ENCODE measurements at places on chromosomes 4 and X.

- DNase-seq = peak; percentile 12
Measured at GRCh38 chrX:105375816-105376215, 155.3 kb upstream of the TEX13A start.

GRCh38 chr4:181147416-181147951 is 1095.7 kb upstream of the TENM3 start:
- DNase-seq = no peak

GRCh38 chr4:31290836-31291235 is 570.7 kb downstream of the PCDH7 start:
- DNase-seq = no peak

DNA sequence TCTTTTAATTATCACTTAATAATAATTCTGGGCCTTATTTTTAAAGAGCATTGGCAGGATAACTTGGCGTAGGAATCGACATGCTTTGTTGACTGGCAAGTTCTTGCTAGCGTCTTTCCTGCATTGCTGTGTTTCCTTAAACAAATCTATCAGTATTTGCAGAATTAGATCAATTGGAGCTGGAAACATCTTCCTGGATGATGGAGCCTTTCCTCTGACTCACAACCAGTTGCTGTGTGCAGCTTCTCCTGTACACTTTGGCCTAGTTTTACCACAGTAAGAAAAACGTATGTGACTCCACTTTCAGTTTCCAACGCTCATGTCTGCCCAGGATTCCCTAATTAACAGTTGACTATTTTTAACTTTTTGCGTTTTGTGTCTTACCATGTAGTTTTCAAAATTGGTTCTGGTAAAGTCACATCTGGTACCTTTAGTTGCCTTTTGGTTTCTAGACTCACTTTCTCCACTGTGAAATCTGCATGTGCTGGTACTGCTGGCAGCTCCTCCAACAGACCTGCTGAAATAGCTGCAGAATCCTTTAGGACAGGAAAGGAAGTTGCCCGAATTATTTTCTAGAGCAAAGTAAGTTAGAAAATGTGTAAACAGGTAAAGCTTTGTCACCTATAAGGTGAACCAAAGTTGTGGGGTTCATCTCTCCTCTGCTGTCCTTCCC is 553.2 kb upstream of the FAT1 start:
- DNase-seq = no peak

DNA sequence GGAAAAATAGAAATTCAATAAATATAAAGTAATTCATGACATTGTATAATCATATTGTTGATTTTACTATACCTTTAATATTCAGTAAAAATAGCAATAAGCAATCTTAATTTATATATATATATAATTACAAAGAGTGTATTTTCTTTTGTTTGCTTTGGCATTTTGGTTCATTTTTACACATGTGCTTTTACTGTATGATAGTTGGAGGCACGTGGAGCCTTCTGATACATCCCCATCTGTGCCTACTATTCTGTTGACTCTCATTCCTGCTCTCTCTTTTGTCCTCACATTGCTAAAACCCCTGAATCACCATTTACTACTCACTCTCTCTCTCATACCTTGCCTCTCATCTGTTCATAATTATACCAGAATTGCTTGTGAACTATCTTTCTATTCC is 106.4 kb upstream of the NDST4 start:
- no peak for DNase-seq

- DNase-seq = peak; percentile 72
Measured at GRCh38 chr4:15344041-15344440, 83.8 kb upstream of the C1QTNF7 start.

GRCh38 chr4:102826105-102826889 is 1.1 kb downstream of the UBE2D3 start:
- DNase-seq = no peak

GRCh38 chr4:119106036-119107000 is 29.3 kb upstream of the MYOZ2 start:
- DNase-seq = no peak

DNA sequence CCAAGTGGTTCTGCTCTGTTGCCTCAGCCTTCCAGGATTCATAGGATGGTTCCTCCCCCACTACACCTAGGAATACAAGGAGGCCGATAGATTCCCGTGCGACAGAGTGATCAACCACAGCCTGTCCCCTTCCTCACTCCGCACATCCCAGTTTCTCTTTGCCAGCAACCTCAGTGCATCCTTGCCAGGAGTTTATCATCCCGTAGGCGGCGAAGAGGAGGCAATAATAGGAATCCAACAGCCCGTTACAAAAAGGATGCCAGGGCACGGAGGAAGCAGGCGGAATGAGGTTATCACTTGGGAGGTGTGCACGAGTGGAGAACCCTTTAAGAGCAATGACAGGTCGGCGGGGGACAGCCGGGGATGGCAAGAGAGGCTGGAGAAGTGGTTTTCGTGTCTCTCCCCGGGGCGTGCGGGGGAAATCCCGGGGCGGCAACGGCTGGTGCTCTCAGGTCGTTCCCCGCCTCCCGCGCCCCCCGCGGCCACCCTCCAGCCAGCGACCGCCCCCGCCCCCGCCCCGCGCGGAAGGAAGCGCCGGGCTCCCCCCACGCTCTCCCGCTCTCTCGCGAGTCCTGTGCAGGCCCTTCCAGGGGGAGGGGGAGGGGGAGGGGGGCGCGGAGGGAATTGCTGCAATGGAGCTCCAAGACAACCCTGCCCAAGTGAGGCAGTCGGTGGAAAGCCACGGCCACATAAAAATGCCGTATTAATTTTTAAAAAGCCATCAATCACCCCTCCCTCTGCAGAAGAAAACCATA is 1.6 kb downstream of the PPP3CA start:
- peak; percentile 65 for DNase-seq

DNA sequence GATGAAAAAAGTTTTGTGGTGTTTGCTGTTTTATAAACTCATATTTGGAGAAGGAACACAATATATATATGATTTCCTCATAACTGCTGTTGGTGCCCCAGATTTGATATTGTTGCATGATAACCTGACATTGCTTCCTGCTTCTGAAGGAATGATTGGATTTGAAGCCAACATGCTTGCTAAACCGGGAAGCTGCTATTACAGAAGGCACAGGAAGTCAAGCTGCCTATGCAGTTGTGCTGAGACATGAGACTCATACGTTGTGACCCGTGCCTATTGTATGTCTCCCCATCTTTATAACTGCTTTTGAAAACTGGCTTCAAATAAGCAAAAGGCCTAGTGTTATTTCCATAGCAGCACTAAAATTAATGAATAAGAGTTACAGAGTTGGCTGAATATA is 32.9 kb downstream of the GAB1 start:
- DNase-seq = no peak

GRCh38 chrX:33207056-33207455 is 4.3 kb downstream of the DMD start:
- no peak for DNase-seq

- DNase-seq = no peak
Measured at GRCh38 chr4:6427439-6428090, 44.8 kb downstream of the PPP2R2C start.

- no peak for DNase-seq
Measured at GRCh38 chr4:64807821-64808220, 398.6 kb upstream of the TECRL start.

- DNase-seq = peak; percentile 1
Measured at GRCh38 chr4:47386561-47387235, 76.8 kb downstream of the COMMD8 start.

GRCh38 chr4:10577508-10578426 is 106.8 kb downstream of the CLNK start:
- no peak for DNase-seq

DNA sequence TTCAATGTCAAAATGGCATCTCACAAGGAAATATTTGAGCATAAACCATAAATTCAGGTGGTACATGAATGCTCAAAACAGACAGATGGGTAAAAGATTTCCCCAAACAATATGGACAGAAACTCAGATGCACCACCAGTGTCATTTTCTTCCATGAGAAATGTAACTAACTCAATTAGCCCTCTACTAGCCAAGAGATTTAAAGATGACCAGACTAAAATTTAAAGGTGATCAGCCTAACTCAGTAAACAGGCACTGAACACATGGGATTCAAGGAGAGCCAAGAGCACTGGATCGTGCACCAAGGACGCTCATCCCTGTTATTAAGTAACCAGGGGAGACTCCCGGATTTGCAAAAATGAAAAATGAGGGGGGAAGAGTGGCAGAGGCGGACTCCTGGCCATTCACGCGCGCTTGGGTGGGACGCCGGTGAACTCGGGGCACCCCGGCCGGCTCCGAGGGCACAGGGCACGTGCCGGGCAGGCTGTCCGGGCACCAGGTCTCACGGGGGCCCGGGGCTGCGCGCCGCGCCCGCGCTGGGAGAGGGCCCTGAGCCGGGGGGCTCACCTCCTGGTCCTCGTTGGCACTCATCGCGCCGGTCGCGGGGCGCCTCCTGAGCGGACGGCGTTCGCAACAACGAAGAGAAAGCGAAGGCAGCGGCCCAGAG is 490 bp downstream of the RWDD4 start:
- DNase-seq = no peak

DNA sequence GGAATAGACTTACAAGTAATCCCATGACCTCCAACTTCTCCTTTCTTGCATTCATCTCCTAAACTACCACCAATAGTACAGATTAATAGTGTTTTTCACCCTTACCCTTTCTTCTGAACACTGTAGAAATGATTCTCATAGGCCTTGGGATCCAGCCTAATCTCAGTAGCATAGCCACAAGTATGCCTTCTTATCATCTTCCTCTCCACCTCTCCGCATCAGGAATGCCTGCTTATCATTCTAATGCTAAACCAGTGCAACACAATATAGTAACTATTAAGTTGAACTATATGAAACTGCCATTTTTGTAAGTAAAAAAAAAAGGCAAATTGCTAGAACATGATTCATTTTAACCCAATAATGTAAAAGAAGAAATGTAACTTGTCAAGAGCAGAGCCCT is 79.5 kb upstream of the IL2 start:
- no peak for DNase-seq

- no peak for DNase-seq
Measured at GRCh38 chr4:155954118-155954685, 536 bp upstream of the CTSO start.

DNA sequence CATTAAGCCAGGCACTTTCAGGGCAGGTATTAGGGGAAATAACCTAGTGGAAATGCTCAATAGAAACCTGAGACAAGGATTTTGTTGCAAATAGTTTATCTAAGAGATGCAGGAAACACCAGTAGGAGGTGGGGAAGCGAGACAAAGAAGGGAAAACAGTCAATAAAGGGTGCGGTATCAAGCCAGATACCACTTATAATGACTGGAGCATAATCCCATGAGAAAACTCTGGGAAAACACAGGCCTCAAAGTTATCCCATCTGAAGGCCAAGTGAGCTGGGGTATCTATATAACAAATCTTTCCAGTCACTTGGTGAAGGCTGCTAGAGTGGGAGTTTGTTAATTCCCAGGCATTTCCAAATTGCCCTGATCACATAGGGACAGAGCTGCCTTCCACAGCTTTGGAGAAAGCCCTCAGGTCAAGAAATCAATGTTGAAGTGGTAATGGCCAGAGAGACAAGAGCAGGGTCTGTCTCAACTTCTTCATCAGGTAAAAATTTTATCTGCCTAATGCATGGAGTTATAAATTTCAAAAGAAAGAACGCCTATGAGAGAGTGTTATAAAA is 9.8 kb upstream of the HMGB2 start:
- no peak for DNase-seq

- no peak for DNase-seq
Measured at GRCh38 chrX:77118686-77119085, 328.5 kb upstream of the FGF16 start.

DNA sequence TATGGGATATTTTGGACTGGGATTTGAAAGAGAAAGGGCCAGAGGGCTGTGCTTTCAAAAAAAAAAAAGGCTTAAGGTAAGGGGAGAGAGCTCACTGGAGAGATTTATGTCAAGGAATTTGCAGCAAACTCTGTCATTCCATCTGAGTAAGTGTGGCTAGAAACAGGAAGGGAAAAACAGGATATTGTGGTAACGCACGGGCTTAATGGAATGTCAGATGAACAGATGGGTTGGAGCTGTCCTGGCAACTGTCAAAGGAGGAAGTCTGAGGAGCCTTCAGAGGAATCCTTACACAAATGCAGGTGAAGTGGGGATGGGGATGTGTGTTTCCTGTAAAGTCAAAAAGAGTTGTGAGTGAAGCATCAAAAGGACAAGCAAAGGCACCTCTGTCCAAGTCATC is 15.1 kb upstream of the NKX3-2 start:
- peak; percentile 84 for DNase-seq

DNA sequence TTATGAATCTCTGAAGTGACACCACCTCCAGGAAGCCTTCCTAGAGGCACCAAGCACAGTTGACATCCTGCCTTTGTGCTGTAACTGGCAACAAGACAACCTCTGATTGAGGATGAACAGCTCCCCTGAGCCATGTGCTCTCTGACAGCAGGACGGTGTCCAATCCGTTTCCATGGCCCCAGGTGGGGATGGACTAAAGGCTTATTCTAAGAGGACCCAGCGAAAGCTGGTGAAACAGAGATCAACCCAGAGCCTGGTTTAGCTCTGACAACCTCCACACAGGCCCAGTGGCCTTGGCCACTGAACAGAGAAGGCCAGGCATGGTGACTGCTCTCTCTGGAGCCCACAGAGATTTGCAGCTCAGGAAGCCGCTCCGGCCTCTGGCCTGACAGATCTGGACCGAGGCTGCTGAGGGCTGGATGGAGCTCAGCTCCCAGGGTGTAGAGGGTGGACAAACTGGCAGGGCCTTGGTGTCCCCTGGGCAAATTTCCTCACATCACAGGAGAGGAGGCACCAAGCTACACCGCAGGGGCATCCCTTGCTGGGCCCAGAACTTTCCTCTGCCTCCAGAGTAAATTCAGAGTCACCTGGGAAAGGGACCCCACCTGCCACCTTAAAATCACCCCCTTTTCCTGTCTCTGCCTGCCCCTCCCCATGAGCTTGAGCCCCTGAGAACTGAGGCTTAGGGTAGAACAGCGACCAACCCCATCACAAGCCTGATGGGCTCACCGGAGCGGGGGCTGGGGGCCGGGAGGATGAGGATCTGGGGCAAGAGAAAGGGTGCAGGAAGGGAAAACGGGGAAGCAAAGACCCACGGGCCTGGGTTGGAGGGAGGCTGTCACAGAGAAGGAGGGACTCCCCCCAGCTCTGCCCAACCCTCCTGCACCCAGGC is 40.2 kb downstream of the HMX1 start:
- no peak for DNase-seq

DNA sequence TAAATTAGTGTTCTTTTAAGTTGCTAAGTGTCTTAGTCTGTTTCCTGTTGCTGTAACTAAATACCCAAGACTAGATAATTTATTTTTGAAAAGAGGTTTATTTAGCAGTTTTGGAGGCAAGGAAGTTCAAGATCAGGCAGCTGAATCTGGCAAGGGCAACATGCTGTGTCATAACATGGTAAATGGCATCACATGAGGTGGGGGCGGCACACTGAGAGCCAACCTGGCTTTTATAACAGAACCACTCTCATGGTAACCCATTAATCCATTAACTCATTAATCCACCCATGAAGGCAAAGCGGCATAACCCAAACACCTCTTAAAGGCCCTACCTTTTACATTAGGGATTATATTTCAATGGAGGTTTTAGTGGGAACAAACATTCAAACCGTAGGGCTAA is 182.2 kb upstream of the GATB start:
- DNase-seq = no peak

- DNase-seq = no peak
Measured at GRCh38 chrX:69289793-69290123, 124.5 kb upstream of the PJA1 start.

GRCh38 chrX:53713987-53714579 is 27.6 kb upstream of the HUWE1 start:
- no peak for DNase-seq
